NCI-H748 treated with DMSO at 0.1 percent for 48 hours (cell line): ENCODE measurements at places on chromosomes 2 and 18.

- DNase-seq: no peak
Measured at GRCh38 chr18:2961821-2962220, 51.1 kb downstream of the LPIN2 start.

GRCh38 chr2:237982039-237982725, 15.4 kb downstream of the UBE2F start:
- DNase-seq: no peak

- no peak for DNase-seq
Measured at GRCh38 chr2:44351088-44351487, 10.2 kb downstream of the PREPL start.

DNA sequence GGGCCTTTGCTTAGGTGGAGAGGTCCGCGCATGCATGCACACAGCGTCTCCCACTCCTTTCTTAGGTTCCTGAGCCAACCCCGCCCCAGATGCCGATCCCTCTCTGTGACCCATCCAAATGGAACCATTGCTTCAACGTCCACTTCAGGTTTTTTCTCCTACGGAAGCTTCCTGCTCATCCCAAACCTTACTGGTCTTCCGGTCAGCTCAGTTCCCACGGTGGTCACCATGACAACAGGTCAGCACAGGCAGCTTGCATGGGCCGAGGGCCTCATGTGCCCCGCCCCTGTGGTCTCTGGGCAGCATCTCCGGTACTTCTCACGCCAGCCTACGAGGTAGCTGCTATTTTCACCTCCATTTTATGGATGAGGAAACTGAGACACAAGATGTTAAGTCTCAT, 163.7 kb downstream of the SOCS6 start:
- no peak for DNase-seq

DNA sequence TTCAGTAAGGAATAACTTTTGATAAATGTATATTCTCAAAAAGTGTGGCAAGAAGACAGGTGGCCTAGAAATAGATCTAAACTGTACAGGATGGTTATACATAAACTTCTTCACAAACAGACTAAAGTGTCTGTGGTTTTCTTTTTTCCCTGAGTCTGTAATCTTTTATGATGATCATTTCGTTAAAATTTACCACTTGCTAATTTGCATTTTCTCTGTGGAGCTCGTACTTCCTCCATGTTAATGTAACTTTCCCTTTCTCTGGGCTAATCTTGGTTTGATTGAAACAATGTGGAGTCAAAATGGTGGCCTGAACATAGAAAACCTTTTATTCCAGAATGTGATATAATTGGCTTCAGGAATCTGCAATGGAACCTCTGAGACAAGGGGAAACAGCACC, 166.2 kb downstream of the FTCDNL1 start:
- DNase-seq: no peak

DNA sequence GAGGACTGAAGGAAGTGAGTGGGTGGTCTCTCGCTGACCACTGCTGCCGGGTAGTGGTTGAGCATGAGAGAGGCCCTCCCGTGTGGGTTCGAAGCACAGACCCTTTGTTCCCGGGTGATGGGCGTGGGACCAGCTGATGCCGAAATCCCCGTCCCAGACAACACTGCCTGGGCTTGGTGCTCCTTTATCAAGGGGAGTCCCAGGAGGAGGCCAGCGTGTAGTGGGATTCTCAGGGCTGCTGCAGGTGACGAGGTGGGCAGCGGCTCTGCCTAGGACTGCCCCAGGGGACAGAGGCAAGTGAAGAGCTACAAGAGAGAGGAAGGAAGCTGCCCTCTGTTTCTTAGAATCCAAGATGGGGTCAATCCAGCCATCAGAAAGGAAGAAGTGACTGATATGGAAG, 251.3 kb upstream of the PXDN start:
- no peak for DNase-seq
